ENCODE measurements at places on chromosomes 1 and 21.
A peak's percentile ranks its signal among the peaks of the same experiment; 100 is the strongest.

- no peak for DNase-seq
Measured at GRCh38 chr1:1436630-1437032, 1.1 kb downstream of the VWA1 start.

GRCh38 chr1:214123061-214123784, 135.4 kb downstream of the PROX1 start:
- DNase-seq = peak; percentile 51

GRCh38 chr1:71561206-71561605, 480.4 kb upstream of the ZRANB2 start:
- no peak for DNase-seq

DNA sequence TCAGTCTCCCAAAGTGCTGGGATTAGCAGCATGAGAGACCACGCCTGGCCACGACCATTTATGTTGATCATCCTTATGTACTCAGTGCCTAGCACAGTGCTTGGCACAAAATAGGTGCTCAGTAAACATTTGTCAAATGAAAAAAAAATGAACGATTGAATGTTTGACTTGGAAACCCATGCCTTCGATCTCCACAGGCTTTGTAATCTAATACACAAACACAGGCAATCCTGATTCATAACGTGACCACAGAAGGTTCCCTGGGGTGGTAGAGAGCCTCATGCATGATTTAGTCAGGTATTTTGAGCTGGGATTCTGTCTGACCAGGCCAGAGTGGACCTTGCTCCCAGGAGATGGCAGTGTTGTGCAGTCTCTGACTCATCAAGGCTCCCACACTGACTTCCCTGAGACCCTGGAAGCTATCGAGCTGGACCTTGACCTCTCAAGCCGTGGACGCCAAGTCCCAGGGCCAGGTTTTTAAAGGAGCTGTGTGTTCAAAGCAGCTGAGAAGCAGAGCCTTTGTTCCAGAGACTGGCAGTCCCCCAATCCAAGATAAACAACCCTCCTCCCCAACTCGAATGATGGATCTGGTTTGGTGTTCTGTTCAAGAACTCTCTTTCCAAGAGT, 81.1 kb downstream of the PGM1 start:
- peak; percentile 70 for DNase-seq

DNA sequence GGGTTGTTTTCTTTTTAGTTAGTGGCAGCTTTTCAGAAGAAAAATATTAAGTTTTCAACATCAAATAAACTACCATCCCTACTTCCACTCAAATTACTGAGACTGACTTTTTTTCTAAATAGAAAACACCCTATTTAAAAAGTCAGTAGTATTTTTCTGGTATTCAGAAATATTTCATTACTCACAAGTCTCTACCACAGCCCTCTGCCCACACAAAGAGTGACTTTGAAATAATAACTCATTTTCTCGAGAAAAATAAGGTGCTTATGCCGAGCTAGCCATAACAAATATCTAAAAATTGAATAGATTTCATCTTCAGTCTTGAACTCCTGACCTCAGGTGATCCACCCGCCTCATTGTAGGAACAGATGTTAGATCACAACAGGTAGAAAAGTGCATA, 41.8 kb upstream of the USP25 start:
- DNase-seq = no peak

DNA sequence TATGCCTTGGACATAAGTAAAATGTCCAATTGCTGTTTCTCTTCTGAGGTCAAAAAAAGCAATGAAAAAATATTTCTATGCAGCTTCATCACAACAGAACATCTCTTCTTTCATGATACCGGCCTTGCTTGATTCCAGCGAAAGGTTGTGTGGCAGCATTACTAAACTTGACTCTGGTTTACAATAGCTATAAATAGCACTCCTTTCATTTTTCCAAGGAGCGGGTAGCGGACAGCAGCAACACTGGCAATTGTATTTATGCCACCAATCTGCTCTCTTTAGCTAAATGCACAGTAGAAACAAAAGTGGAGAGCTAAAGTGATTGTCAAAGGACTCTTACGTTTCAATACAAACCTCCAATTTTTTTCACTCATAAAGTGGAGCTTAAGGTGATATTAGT, 7.5 kb upstream of the DAB1 start:
- no peak for DNase-seq

- no peak for DNase-seq
Measured at GRCh38 chr1:81588149-81588548, 212.6 kb upstream of the ADGRL2 start.

DNA sequence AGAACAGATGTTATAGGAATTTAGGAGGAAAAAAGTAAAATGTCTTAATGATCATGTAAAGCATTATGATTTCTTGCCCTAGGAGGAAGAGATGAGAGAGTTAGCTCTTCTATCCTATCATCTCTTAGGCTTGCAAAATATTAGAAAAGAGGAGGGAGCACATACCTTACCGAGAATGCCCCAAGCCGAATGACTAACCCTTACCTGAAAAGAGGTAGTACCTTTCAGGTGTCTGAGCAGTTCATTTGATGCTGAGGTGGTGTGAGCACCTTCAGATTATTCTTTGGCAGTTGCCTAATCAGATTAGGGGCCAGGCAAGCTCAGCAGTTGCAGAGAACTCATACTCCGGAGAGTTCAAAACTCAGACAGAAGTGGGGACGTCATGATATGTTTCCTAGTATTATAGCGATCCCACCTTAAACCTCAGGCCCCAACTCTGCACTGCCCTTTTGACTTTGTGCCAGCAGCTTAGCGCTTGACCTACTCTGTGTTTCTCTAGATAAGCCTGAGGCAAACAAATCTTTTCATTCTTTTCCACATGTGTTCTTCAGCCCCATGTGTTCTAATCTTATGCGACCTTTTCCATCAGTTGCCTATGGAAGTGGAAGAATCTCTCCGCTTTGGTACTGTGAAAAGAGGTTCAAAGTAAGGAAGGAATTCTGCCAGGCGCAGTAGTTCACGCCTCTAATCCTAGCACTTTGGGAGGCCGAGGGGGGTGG, 52.5 kb downstream of the ATP2B4 start:
- DNase-seq = no peak

DNA sequence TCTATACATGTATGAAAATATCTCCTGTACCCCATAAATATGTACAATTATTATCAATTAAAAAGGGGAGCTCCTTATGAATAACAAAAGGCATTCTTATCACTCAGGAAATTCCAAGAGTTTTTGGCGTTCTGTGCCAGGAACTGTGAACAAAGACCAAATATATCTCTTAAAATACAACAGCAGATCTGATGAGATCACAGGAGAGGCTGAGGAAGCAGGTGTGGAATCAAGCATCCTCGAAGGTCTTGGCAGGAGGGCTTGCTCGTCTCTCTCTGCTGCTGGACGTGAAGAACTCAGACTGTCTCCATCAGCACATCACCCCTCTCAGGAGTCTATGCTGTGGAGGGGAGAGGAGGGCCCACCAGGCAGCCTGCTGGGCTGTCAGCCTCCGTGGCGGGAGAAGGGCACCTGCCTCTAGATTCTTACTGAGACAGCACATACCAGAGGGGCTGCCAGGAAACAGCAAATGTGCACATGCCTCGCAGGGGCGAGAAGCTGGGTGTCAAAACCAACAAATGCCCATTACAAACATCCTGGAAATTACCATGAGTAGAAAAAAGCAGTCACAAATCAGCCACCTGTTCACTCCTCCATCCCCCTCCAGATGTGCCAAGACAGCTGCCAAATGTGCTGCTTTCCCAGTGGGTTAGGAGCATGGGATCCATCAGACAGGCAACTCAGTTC, 30.8 kb upstream of the FAM89A start:
- no peak for DNase-seq

DNA sequence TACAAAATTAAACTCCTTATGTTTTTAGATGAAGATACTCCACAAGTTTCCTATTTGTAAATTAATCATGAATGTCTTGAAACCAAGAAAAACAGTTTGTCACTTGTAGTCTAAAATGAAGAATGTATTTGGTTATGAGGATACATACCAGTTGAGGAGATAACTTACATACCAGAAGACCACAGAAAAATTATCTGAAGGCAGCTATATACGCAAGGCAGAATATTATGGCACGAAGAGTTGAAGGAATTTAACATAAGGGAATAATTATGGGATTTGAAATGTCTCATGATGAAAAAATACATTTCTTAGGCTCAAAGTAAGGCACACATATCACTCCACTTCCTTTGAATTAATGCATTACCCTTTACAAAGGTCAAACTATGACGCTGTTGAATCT, 73.3 kb downstream of the IFI44 start:
- DNase-seq = no peak

DNA sequence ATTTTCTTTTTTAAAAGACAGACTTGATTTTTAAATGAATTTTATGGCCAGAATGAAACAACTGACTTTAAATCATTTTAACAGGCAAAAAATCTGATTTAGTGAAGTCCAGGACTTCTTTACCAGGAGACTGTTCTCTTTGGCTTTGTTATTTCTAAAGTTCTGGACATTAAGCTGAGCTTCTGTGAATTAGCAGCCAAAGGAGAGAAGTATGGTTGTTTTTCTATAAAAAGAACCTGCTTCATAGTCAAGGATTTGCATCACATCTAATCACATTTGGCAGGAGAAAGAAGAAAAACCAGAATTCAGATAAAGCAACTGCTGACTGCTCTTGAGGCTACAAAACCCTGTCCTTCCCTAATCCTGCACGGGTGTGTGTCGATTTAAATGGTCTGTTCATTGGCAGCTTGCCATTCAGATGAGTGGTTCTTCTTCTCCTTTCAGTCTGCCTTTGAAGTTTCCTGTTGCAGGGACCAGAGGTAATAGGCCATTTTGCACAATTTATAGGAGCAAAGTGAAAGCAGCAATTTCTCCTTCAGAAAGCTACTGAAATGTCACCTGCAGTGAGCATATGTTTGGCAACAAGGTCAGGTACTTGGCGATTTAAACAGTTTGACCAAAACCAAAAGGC, 215.4 kb downstream of the OLFM3 start:
- peak; percentile 9 for DNase-seq

GRCh38 chr1:176545034-176545639, 82.2 kb downstream of the PAPPA2 start:
- no peak for DNase-seq

DNA sequence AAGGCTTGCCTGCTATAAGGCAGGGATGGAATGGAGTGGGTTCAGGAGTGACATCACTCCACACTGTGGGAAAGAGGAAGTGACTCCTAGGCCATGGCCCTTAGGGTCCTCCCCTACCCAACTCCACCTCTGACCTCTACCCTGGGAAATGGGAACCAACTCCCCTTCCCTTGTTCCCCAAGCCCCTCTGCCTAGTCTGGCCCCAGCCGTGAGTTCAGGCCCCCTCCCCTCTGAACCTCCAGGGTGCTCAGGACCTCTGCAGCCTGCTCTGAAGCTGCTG, 3.8 kb upstream of the GUCA2A start:
- DNase-seq = no peak

DNA sequence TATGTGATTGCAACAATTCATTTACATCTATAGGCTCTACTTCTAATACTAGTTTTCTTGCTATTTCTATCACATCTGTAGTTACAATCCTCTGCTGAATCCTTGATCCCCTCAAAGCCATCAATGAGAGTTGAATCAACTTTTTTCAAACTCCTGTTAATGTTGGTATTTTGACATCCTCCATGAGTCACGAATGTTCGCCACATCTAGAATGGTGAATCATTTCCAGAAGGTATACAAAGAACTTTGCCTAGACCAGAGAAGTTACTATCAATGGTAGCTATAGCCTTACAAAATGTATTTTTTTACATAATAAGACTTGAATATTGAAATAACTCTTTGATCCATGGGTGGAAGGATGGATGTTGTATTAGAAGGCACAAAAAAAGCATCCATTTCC, 110.0 kb downstream of the AMY1C start:
- DNase-seq = no peak

- DNase-seq = no peak
Measured at GRCh38 chr1:2476061-2476999, at the start of gene PLCH2. Gene PLCH2 (plus strand): TSS chr1:2476289. CDS start chr1:2476589, 300 bp downstream.

GRCh38 chr1:16386454-16387113, 19.5 kb downstream of the SZRD1 start:
- no peak for DNase-seq

DNA sequence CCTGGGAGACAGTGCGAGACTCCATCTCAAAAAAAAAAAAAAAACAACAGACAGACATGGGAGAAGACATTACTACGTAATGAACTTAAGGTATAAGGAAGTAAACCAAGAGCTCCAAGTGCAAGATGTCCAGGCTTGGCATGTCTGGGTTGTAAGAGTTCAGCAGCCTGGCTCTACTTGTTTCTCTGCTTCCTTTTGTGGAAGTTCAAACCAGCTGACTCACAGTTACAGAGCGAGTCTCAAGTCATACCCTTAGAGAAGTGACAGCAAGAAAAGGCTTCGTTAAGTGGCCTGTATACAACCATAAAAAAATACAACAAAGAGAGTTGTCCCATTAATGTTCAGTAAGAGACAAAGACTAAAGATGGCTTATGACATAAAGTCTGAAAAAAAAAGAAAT, 1.3 kb downstream of the RIT1 start:
- peak; percentile 44 for DNase-seq

GRCh38 chr1:60922304-60922703, 160.1 kb upstream of the NFIA start:
- DNase-seq = no peak

DNA sequence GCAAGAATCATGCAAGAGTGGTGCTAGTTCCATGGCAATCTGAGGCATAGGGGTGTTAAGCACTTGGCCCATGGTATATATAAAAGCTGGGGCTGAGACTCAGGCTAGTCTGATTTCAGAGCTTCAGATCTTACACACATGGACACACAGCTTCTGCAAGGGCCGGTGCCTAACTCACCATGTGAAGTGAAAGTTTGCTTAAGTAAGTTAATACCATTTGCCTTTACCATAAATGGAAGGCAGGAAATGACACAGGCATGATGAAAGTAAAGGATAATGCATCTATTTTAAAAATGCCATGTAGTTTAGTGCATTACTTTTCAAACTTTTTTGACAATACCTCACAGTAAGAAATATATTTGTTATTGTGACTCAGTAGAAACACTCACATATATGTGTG, 122.6 kb downstream of the KCNJ6 start:
- no peak for DNase-seq

GRCh38 chr1:5682626-5683225, 309.5 kb downstream of the NPHP4 start:
- no peak for DNase-seq

DNA sequence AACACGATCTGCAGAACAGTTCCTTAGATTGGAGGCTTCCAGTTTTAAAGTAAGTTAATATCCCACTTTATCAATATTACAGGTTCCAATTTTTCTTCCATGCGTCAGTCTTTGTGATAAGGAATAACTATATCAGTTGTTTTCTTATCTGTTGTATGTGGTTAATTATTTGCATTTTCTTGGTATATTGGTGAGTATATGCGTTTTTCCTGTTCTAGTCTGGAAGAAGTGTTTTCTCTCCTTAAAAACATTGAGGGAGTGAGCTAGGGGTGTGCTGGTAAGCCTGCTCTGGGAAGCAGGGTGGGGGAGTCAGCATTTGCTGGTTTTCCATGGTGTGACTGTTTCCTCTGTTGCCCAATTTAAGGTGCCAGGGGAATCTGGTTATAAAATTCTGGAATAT, 50.2 kb upstream of the KIF1B start:
- no peak for DNase-seq

DNA sequence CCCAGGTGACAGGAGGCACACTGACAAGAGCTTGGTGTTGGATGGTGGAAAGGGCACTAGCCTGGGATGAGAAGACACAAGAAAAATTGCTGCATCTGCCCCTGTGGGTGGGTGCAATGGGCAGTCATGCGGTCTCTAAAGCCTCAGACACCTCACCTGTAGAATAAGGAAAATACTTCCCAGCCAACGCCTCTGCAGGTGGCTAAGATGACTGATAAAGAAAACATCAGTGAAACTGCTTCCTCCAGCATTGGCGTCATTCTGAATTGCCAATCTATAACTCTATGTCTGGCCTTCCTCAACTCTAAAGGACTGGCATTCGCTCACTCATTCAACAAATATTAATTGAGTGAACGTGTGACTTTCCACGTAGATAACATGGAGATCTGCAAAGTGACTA, 100.4 kb upstream of the F3 start:
- DNase-seq = no peak
